Natural killer cell (primary cell): ENCODE measurements at places on chromosomes 6 and 20. TPM values are rescaled to one million over a fixed set of nuclear protein-coding genes. Genes with fewer than 3 reads are reported as not detected.

Gene EGFL8
- 22.9 TPM for total RNA-seq

Gene DIDO1
- total RNA-seq: 116 TPM

Gene TSPO2
- total RNA-seq: not detected

Gene CENPW
- total RNA-seq: 1.4 TPM

- DNase-seq: peak; percentile 46
Measured at GRCh38 chr6:127554435-127555006, 22.5 kb upstream of the C6orf58 start.

Gene TMEM74B
- 0.35 TPM for total RNA-seq

GRCh38 chr6:131982740-131983259 lies 31.6 kb upstream of the CCN2 start:
- no peak for DNase-seq

- no peak for DNase-seq
Measured at GRCh38 chr20:38866265-38867061, 59.8 kb upstream of the FAM83D start.

DNA sequence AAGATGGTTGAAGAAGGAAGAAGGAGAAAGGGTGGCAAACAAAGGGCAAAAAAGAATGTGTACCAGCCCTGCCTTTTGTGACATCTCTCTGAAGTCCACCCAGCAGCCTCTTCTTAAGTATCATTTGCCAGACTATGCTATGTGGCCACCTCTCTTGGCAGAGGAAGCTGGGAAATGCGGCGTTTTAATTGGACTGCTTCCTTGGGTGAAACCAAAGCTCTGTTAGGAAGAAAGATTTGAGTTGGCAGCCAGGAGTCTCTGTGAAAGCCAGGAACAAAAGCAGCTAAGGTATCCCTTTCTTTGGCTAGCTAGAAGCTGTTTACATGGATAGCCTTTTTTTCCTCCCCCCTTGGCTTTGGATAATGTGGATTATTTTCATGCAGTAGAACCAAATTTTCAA lies 67.5 kb upstream of the GTSF1L start:
- no peak for DNase-seq

DNA sequence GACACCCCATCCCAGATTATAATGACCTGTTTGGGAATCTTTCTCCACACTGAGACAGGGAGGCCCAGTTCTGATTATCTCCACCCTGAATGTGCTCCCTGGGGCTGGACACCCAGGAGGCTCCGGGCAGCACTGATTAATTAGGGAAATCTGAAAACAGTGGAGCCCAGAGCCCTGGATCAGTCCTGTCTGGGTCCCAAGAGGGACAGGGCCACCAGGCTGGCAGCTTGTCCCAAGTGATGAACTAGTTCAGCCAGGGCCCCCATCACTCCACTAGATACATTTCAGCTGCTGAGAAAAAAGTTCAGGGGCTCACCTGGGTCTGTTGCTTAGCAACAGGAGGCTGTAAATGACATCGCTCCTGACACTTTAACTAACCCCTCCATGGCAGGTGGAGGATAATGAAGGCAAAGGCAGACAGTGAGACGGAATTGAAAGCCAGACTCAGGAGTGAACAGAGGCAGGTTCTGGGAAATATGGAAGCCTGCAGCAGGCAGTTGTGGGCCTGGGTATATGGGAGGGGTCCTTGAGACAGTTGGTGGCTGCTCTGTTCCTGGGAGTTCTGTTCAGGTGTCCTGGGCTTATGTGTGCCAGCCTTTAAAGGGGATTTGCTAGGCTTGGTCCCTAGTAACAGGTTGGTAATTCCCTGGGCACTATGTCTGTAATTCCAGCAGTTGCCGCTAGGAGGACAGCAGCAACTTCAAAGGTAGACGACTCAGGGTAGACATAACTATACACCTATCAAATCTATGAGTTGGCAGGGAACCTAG lies 78.3 kb upstream of the CTNNBL1 start:
- DNase-seq: peak; percentile 31

- DNase-seq: no peak
Measured at GRCh38 chr6:121965739-121966138, 433.7 kb upstream of the HSF2 start.

GRCh38 chr20:63381781-63382431 lies 20.8 kb upstream of the CHRNA4 start:
- DNase-seq: peak; percentile 29

GRCh38 chr6:158536891-158537798 lies 22.7 kb upstream of the TMEM181 start:
- DNase-seq: no peak

- peak; percentile 87 for DNase-seq
Measured at GRCh38 chr6:33418690-33419291, 884 bp upstream of the CUTA start.

DNA sequence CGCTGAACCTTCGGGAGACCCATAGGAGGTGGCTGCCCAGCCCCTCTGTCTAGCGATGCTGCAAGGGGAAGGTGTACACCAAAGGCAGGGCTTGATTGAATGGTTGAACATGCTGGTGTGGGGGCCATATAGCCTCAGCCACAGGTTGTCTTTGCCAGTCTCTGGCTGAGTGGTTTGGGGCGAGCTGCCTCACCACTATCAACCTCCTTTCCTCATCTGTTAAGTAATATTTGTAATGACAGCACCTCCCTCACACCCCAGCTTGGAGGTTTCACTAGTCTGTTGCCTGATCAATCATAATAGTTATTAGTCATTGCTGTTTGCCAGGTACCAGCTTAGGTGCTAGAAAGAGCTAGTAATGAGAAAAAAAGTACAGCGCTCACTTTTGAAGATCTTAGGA lies 11.8 kb upstream of the ZNF831 start:
- no peak for DNase-seq

GRCh38 chr20:36506253-36506652 lies 35.1 kb upstream of the MYL9 start:
- peak; percentile 52 for DNase-seq

GRCh38 chr6:2507016-2507415 lies 243.7 kb downstream of the MYLK4 start:
- no peak for DNase-seq

Gene SUMO4
- total RNA-seq: 4.8 TPM

GRCh38 chr20:57656821-57657534 lies 36.8 kb upstream of the ZBP1 start:
- DNase-seq: no peak

DNA sequence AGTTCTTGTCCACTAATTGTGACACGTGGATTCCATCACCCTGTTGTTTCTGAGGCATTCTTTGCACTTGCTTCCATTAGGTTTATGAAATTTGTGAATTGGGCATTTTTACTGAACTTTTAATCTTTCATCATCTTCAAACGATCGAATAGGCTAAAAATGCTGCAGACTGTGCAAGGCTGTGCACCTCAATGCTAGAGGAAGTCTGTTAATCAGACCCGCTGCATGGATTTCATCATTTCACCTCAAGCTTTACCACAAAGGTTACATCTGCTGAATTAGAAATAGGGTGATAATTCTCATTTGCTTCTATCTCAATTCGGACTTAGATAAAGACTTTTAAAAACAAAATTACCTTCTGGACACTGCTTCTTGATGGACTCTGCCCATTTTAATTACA lies 27.8 kb upstream of the F13A1 start:
- no peak for DNase-seq

DNA sequence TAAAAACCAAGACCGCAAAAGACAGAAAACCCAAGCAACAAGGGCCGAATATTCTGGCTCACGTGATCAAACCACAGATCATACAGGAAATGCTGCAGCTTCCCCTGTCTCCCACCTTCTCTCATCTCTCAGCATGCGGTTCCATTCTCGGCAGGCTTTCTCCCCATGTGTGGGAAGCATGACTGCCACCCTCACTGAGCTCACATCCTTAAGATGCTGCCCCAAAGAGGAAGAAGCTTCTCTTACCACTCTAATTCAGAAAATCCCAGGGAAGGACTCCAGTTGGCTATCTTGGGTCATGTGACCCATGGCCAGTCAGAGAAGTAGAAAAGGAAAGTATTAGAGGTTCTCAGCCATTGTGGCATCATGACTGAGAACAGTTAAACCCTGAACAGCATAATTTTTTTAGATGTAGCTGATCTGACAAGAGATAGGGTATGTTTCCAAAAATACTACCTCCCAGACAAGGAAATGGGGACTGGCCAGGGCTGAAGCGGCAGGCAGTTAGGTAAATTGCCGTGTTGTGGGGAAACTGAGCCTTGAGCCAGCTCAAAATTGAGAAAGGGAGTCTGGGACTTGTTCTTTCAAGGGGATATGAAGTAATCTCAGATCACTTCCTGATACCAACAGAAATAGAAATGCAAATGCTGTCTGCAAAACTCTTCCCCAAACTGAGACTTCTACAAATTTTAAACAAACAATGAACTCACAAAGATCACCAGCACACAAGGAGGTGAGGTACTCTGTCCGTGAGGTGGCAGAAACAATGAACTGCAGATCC lies 37.1 kb upstream of the GRM4 start:
- peak; percentile 92 for DNase-seq

DNA sequence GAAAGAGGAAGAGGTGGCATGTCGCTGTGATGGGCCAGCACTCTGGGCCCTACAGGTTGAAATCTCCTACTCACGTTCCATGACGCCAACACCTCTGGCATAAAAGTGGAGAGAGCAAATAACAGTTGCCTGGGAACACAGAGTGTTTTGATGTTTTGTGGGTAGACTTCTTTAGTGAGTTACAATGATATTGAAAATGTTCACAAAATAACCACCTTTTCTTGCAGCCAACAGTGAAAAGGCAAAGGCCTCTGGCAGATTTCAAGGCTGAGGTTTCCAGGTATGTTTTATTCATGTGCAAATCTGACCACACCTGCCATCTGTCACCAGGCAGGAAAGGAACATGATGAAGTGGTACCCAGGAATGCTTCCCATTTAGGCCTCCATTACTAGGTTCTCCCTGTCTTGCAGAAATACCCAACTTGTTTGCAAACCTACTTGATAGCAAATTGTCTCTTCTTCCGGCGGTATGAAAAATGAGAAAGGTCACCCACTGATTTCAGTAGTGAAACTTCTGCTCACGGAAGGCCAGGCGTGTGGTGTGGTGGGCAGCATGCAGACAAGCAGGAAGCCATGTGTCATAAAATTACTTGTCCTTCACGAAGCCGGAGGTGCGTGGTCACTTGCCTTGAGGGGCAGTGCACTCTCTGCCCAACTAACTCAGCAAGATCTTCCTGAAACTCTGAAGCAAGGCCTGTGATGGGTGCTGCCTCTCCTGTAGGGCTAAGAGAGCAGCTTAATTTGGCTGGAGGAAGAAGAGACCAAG lies 299.1 kb upstream of the PRDM1 start:
- DNase-seq: no peak

Gene TUBB2B
- not detected for total RNA-seq

GRCh38 chr6:4732691-4733315 lies 43.4 kb upstream of the CDYL start:
- DNase-seq: no peak

Gene HLA-DRB1
- total RNA-seq: 53.9 TPM

Gene RIPOR3
- total RNA-seq: not detected

DNA sequence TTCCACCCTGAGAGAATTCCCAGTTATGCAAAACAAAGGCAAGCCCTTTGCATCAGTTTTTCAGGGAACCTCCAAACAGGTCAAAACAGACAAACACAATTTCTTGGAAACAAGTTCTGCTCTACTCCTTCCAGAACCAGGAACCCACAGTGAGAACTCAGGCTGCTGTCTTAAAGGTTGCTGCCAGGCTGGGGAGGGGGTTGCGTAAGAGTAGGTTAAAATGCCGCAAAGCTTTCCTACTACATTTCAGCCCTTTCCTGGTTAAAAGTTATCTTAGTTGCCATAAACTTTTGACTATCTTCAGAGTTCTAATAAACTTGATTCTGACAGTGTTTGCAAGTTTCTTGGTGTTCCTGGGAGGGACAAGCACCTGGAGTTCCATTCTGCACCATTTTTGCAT lies 33.8 kb downstream of the KPNA5 start:
- no peak for DNase-seq

Gene EYA2
- total RNA-seq: not detected

Gene TRAPPC3L
- not detected for total RNA-seq

Gene FAM209B
- 3.1 TPM for total RNA-seq

- no peak for DNase-seq
Measured at GRCh38 chr20:61090541-61090940, 161.5 kb upstream of the CDH4 start.

- DNase-seq: no peak
Measured at GRCh38 chr6:30960907-30961673, 20.3 kb downstream of the MUCL3 start.

Gene SAPCD1
- total RNA-seq: 6.9 TPM

DNA sequence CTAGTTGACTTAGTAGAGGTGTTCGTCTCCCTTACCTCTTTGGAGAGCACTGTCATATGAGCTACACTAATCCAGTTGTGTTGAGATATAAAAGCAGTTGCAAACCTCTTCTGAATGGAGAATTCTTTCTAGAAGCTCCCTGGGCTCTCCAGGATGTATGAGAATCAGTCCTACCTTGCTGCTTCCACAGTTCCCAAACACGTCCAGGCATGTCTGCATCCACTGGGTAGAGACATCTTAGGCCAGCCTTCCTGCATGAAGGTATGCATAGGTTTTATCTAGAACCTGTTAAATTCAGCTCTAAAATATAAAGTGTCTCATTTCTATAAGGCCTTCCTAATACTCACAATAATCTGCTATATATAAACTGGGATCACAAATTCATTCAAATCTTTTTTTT lies 297.7 kb downstream of the CDC5L start:
- no peak for DNase-seq

DNA sequence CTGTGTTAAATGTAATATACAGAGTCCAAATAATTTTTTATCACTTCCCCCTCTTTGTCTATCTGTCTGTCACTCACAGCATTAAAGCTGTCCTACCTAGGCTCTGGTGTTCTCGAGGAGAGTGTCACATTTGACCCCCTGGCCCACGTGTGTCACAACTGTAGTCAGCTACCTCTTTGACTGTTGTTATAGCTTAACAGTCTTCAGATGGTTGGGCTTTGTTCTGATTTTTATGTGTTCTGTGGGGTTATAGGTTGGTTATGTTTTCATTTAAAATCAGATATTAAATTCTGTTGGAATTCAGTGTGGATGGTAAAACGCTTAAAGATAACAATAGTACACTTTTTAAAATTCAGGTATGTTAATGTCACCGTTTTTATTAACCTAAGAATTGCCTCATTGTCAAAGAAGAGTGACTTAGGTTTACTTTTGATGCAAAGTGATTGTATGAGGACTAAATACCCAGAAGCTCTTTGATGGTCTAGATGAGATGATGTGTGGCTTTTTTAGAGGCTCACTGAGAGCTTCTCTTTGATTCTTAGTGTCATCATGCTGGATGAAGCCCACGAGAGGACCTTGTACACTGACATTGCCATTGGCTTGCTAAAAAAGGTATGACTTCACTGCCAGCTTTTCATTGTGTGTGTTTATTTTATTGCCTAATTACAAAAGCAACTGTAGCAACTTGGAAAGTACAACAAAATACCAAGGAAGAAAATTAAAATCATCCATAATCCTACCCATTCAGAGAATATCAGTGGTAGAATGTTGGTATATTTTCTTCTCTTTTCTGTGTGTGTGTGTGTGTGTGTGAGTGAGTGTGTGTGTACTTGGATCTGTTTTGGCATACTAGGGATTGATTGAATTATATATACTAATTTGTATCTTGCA lies 29.9 kb downstream of the DHX35 start:
- DNase-seq: no peak
